ENCODE measurements at places on chromosomes 3 and 15.

DNA sequence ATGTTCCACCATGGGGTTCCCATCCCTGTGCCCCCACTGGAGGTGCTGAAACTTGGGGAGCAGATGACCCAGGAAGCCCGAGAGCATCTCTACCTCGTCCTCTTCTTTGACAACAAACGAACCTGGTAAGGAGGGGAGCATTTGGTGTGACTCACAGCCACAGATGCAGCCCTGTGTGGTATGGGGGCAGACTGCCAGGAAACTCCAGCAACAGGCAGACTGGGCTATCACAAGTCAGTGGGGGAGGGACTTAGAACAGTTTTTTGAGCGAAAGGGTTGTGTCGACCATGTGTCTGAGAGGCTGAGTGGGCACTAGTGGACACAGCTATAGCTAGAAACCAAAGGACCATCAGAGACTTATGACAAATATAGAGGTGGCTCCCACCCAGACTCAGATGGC lies 3.4 kb upstream of the OGG1 start:
- DNase-seq: no peak

DNA sequence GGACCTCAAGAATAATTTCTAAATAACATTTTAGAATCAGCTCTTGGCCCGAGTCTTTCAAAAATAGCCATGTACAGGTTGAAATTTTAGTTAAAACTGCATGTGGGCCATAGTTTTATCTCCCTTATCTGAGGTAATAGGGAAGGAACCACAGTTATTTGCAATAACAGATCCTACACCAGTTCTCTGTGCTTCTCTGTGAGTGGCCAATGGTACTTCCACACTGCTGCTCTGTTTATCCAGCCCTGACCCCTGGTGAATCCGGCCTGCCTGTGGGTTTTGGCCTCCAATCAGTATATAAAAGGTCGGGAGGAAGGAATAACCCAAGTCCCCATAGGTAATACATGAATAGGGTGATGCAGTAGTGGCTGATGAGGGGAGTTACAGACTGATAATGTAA lies 48.0 kb upstream of the TNIK start:
- DNase-seq: peak; percentile 25

DNA sequence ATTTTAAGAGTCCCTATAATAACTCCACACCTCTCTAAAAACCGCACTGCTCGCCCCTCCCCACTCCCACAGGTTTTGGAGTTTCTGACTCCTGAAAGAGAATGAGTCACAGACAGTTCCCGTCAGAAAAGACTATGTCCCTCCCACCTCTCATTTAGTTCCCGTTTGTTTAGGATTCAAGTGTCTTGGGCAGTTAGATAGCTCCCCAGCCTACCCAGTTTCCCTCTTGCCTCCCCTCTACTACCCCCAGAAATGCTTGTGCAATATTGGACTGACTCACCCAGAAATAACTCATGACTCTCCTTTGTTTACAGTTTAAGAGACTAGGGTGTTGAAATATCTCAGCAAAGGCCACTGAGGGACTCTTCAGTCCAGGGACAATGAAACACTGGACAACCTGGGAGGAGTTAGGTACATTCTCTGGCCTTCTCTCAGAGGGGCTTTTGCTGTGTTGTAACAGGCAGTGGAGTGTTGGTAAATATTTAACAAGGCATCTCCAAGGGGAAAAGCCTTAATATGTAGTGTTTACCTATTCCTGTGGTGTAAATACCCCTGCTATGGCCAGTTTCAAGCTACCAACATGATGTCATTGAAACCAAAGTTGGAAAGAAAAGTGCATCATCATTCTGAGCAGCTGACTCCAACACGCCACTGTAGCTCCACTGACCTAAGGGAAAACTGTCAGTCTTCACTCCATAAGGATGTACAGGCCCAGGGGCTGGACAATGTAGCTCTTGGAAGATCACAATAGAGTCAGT lies 96.1 kb upstream of the CHD2 start:
- DNase-seq: peak; percentile 91

- DNase-seq: no peak
Measured at GRCh38 chr15:57134851-57135250, 216.4 kb downstream of the TCF12 start.

GRCh38 chr3:20528180-20528770 lies 342.3 kb upstream of the SGO1 start:
- DNase-seq: no peak

DNA sequence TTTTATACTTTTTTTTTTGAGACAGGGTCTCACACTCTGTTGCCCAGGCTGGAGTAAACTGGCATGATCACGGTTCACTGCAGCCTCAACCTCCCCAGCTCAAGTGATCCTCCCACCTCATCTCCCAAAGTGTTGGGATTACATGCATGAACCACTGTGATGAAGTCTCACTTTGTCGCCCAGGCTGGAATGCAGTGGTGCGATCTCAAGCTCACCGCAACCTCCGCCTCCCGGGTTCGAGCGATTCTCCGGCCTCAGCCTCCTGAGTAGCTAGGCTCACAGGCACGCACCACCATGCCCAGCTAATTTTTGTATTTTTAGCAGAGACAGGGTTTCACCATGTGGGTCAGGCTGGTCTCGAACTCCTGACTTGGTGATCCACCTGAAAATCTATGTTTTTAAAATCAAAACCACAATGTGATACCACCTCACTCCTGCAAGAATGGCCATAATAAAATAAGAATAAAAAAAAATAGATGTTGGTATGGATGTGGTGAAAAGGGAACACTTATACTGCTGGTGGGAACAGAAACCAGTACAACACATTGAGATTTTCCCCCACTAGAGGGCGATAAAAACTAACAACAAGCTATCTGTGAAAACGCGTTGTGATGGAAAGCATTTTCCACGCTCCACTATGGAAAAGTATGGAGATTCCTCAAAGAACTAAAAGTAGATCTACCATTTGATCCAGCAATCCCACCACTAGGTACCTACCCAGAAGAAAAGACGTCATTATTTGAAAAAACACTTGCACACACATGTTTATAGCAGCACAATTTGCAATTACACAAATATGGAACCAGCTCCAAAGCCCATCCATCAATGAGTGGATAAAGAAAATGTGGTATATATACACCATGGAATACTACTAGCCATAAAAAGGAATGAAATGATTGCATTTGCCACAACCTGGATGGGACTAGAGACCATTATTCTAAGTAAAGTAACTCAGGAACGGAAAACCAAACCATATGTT lies 26.8 kb upstream of the OCA2 start:
- DNase-seq: peak; percentile 72

DNA sequence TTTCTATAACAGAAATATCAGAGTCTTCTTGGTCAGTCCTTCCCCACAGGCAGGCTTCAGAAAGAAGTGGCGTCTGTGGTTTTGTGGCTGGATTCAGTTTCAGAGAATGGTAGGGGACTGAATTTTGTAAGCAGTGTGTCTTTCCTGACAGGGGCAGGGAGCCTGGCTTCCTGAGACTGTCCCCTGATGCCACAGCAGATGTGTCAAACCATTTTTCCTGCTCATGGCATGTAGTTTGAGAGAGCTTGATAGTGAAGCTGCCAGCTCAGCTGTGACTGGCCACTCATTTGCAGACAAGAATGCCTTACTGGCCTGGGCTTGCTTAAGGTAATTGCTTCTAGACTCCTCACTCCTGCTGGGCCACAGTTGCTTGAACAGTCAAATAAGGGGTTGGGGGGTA lies 26.4 kb downstream of the LARS2 start:
- DNase-seq: peak; percentile 79

DNA sequence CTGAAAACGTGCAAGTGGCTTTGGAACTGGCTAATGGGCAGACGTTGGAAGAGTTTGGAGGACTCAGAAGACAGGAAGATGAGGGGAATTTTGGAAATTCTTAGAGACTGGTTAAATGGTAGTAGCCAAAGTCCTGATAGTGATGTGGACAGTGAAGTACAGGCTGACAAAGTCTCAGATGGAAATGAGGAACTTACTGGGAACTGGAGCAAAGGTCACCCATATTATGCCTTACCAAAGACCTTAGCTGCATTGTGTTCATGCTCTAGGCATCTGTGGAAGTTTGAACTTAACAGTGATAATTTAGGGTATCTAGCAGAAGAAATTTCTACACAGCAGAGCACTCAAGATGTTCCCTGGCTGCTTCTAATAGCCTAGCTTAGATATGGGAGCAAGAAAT lies 28.6 kb upstream of the SERPINI2 start:
- peak; percentile 26 for DNase-seq

DNA sequence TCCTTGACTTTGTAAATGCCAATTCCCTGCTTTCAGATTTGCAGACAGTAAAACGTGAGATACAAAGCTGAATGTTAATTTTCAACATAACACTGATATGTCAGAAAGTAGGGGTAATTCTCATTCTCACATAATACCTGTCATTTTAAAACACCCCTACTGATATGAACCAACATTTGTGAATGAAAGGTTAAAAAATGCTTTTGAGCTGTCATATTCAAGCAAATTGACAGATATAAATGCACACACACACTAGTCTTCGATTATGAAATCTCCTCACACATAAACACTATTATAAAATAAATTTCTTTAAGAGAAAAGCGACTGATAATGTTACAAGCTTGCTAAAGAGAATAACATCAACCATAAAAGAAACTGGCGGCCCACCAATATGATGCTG lies 128.8 kb downstream of the PEAK1 start:
- DNase-seq: no peak

DNA sequence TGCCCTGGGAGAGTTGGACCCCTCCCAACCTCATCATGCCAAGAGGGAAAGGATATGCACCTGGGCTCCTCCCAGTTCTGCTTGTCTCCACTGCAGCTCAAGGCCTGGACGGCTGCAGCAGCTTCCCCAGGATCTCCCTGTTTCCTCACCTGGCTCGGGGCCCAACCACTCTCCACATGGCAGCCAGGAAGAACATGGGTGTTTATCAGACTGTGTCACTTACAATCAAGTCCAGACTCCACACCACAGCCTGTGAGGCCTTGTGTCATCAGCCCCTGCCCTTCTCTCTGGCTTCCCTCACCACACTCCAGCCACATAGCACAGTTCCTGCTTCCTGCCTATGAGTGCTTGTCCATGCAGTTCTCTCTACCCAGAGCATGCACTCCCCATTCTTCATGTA lies 534.4 kb downstream of the EPHB1 start:
- peak; percentile 49 for DNase-seq

DNA sequence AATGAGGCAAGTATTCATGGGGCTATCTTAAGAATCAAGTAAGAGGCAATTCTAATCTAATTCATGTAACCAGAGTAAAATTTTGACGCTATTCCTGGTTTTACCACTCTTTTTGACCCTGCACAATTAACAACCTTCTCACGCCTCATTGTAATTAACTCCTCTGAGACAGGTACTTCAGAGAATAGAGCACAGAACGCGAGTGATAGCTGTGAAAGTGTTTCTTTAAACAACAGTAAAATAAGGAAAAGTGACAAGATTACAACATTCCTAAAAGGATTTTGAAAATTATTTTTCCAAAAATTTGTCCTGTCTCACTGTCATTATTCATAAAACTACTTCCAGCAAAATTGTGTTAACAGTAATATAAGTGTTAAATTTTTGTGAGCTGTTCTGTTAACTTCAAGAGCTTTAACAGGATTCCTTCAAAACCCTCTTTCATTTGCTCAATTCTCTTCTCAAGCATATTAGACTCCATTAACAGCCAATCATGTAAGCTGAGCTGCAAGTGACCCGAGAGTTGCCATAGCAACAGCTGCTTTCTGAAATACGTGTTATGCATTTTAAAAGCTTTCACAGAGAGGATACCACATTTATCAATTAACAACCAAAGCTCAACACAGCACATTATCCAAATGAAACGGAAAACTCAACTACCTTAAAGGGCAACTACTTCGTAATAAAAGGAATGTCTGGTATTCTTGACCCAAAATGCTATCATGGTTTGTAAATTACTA lies 93.1 kb downstream of the STAG1 start:
- peak; percentile 33 for DNase-seq

GRCh38 chr3:41457176-41457575 lies 257.9 kb downstream of the CTNNB1 start:
- no peak for DNase-seq

Data from hematopoietic multipotent progenitor cell treated with erythropoietin and hydrocortisone succinate and interleukin-3 and kit ligand, for 4 days (in vitro differentiated cells).